Skeletal muscle cell (primary cell): ENCODE measurements at places on chromosomes 4 and X.

- no peak for DNase-seq
Measured at GRCh38 chr4:41963105-41963504, 18.5 kb upstream of the DCAF4L1 start.

- DNase-seq: peak; percentile 12
Measured at GRCh38 chr4:34814266-34814665, 1430.0 kb downstream of the ARAP2 start.

DNA sequence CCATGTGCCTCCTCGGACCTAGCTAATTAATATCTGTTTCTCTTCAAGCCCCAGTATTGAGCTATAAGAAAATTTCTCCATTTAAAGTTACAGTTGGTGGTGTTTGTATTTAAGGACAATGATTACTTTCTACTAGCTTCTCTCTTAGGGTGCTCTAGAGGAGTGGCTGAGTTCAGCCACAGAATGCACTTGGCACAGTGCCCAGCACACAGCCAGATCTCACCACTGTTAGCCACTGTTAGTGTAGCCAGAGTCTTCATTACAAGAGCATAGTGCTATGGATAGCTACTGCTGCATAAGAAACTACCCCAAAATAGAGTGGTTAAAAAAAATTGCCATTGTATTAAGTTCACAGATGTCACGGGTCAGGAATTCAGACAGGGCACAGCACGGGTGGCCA, 421.3 kb downstream of the BCOR start:
- DNase-seq: no peak

DNA sequence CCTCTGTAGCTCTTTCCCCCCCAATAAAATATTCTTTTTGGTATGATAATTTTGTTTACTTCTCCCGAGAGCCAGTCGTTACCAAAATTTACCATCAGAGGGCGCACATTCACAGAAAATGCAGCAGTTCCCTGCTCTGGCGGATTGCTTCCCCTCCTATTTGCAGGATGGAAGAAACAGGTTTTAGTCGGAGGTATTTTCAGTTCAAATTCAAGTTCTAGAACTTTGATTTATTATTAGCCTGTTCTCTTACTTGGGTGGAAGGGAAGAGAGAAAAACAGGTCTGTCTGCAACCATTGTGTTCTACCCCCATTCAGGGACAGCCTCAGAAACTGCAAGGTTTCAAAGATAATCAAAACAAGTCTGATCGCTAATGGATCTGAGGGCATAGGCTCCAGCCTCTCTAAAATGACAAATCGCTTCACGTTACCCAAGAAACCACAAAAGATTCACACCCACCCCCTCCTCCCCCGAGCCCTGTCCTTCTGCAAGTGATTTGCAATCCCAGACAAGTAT, 263.8 kb upstream of the RPS6KA3 start:
- DNase-seq: no peak

GRCh38 chr4:112007391-112007790, 137.9 kb upstream of the FAM241A start:
- no peak for DNase-seq

GRCh38 chr4:76968937-76969336, 19.4 kb downstream of the SEPTIN11 start:
- no peak for DNase-seq

DNA sequence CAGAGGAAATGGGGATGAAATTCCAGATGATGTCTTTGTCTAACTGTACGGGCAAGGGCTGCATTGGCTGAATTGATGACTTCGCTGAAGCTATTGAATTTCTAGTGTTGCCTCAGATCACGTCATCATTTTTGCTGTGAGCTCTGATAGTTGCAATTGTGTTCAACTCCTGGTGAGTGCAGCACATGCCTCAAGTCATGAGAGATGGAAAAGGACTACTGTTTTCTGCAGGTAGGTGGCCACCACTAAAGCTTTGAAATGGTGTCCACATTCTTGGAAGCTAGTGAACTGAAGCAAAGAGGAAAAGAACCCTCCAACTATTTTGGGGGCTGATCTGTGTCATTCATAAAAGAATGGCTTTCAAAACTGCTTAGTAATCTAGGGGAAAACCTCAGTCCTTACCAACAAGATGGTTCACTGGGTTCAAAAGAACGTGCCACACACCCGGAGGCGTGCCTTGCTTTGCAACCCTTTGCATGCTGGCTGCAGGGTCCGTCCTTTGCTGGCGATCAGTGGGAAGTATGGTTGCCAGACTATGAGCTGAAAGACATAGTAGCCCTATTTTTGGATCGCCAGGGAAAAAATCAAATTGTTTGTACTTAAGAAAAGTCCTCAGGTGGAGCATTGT, 88.1 kb upstream of the STOX2 start:
- DNase-seq: no peak

DNA sequence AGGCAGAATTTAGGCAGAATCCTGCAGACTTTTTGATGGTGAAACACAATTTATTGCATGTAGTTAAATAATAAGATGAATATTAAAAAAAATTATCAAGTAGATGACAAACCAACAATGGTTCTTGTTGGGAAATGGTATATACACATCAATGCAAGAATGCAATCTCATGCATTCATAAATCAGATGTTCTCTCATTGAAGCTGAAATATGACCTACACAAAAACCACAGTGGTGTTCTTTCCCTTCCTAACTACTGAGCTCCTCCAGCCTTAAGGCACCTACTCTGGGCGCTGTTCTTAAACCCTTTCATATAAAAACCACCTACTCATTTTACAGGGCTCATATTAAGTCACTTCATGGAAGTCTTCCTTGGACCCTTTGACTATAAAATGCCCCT, 64.1 kb downstream of the ANTXR2 start:
- DNase-seq: no peak

DNA sequence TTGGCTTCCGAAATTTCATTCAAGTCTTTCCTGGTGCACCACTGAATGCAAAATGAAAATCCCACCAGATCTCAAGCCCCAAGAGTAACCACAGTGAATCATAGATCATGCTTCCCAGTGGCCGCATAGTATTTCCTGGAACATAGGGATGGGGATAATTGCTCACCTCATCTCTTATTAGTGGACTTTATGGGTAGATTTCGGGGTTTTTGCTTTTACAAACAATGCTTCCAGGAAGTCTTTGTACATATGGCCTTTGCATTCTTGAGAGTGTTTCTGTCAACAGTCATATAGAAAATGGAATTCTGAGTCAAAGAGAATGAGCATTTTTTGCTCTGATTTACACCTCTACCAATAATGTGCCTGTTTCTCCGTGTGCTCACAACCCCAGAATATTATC, 53.4 kb downstream of the PPEF2 start:
- DNase-seq: no peak

DNA sequence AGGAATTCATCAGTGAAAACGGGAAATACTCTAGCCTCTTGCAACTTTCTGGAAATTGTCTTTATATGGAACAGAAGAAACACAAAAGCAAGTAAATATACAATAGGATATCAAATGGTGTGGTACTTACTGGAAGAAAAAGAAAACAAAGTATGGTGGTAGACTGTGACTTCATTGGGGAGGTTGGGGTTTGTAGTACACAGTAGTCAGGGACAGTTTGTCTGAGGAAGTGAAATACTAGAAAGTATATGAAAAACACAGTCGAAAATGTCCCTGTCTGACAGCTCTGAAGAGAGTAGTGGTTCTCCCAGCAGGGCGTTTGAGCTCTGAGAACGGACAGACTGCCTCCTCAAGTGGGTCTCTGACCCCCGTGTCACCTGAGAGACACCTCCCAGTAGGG, 390.0 kb upstream of the NWD2 start:
- DNase-seq: no peak

DNA sequence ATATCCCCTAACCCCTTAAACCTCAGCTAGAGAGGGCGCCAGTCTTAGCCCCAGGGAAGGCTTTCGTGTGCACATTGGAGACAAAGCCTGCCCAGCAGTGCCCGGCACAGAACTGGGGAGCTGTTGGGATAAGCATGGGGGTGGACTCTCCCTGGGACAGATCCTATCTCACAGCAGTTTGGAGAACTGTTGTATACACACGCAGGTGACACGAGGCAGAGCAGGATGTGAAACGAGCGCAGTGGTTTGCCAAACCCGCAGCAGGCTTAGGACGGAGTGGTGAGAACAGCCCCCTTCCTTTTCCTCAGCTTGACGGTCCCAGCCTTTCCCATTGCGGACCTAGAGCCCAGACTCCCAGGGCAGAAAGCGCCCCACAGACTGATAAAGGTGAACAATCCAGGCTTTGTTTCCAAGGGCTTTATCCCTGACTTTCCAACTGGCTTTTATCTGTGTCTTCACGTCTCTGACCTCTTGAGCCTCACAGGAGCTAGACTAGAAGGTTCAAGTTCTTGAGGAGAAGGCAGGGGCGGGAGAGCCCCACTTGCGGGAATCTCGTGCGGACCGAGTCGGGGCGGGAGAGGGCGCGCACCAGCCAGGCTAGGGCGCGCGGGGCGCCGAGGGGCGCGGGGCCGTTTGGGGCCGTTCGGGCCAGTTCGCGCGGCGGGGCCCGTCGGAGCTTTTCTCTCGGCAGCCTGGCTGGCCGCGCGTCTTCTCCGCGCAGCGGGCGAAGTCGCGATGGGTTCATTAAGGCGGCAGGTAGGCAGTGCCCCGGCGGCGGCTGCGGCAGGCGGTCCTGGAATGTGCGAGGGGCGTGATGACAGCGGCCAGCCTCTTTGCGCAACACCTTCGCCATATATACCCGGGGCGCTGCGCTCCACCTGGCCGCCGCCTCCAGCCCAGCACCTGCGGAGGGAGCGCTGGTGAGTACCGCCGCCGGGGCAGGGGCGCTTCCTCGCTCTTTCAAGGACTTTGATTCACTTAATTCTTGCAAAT, at the start of gene SLC34A2:
Gene SLC34A2 (plus strand): TSS at position 881 of the 993 bp plus-strand sequence. CDS start 6,650 bp downstream, outside the sequence.
- DNase-seq: no peak

GRCh38 chr4:59374416-59374815, 1825.7 kb upstream of the ADGRL3 start:
- DNase-seq: no peak
